ENCODE measurements at places on chromosomes 4 and X.

DNA sequence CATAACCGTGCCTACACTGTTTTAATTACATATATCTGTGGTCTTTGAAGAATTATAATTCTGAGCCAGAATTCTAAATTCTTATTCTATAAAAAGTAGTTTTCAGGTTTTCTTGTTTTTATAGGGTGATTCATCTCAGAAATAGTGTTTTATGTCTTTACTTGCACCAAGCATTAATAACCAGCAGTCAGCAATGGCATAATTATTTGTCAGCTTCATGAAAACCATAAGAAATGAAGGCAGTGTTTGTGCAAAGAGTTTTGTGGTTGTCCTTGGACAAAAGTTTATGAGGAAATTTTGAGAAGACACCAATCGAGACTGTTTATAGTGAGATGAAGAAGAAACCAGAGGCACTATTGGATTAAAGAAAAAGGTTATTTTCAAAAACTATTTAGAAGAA is 37.2 kb downstream of the EDNRA start:
- DNase-seq, result no peak

GRCh38 chr4:100742045-100742444 is 224.2 kb upstream of the EMCN start:
- DNase-seq, result peak; percentile 8

GRCh38 chr4:113181289-113182007 is 132.0 kb downstream of the ANK2 start:
- DNase-seq, result no peak

GRCh38 chr4:158255727-158256324 is 45.5 kb downstream of the TMEM144 start:
- peak; percentile 49 for DNase-seq

DNA sequence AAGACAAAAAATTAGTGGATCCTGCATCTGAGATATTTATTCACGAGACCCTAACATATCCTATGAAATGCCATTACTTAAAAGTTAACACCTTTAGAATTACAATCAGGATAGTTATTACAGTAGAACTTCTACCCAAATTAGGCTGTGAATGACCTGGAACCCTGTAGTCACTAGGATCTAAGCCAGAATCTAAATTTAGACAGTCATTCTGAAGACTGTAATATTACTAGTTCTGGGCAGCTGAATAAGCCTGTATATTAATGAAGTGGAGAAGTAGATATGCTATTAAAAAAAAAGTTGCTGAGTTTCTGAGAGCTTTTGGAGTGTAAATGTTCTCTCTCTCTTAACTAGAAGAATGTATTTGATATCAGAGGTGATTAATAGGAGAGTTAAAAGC is 67.0 kb downstream of the FAM13A start:
- DNase-seq, result no peak

- no peak for DNase-seq
These were observed 35.6 kb downstream of the BCLAF3 start for GRCh38 chrX:19955306-19955705.

DNA sequence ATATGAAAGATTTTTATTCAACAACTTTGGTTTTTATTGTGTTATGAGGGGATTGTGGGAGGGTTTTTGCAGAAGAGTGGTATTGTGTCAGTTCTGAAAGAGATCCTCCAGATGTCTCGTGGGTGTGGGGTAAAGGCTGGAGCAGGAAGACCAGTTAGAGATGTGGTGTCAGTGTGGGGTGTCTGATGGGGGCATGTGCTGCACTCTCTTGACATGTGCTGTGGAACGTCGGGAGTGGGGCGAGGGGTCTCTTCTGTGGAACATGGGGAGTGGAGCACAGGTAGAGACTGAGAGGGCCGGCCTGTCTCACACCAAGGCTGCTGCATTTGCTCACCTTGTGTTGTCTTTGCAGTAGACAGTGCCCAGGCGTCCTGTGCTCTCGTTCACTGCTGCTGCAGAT is 37.6 kb downstream of the FAM193A start:
- no peak for DNase-seq

Data from AG20443 (cell line).